ENCODE measurements at places on chromosomes 11 and 22. TPM values are rescaled to one million over a fixed set of nuclear protein-coding genes. Genes with fewer than 3 reads are reported as not detected.

SLC25A18 gene
- total RNA-seq, result not detected

GLYAT gene
- total RNA-seq, result not detected

ADM gene
- total RNA-seq, result 40.3 TPM

P2RY6 gene
- not detected for total RNA-seq

LRRC4C gene
- not detected for total RNA-seq

SHISA8 gene
- not detected for total RNA-seq

HBD gene
- not detected for total RNA-seq
